ENCODE measurements at places on chromosomes 2 and 18.

- no peaks in the 10 kb centered on the region for H3K27me3 ChIP-seq
- no peaks in the 10 kb centered on the region for H3K36me3 ChIP-seq
- H3K27ac ChIP-seq, result no peak overlapping the region
- no peaks in the 10 kb centered on the region for H3K4me1 ChIP-seq
These were observed 3.1 kb downstream of the PROM2 start for GRCh38 chr2:95277246-95277906.

DNA sequence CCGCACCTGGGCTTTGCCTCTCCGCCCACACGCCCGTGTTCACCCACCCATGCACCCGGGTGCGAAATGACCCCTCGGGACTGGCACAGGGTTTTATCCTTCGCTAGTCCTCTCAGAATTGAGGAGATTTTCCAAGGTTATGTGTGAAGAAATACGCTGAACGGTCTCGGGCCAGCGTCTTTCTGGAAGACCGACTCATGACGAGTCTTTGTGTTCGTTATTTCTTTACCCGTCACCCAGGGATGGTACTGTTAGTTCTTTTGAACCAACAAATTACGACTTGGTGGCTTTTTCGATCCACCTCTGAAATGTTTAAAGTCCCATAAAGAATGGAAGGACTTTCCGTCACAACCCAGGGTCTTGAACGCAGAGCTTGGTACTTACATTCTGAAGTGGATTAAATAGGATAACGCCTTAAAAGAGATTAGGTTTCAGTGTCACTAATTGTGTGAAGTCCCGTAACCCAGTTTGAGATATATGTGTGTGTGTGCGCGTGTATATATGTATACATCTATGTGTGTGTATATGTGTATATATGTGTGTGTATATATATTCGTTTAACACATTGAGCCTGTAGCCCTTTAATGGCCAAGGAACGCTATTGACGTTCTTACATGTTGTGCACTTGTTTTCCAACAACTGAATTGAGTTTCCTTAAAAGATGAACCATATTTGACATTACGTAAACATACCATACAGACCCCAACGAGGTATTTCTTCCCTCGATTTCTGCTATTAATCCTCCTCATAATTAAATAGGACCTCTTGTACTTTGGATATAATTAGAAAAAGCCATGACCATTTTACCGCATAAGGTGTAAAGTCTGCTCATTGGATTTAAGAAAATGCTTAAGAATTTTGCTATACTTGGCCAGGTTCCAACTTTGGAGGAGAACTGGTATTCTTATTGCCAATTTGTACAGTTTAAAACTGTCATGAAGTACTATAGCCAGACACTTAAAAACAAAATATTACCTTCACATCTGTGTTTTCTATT, 889 bp downstream of the ZC3H15 start:
- H3K4me1 ChIP-seq, result peaks cover 56% of the 10 kb centered on the region
- H3K27ac ChIP-seq, result peak overlapping the region; percentile 56
- no peaks in the 10 kb centered on the region for H3K27me3 ChIP-seq

DNA sequence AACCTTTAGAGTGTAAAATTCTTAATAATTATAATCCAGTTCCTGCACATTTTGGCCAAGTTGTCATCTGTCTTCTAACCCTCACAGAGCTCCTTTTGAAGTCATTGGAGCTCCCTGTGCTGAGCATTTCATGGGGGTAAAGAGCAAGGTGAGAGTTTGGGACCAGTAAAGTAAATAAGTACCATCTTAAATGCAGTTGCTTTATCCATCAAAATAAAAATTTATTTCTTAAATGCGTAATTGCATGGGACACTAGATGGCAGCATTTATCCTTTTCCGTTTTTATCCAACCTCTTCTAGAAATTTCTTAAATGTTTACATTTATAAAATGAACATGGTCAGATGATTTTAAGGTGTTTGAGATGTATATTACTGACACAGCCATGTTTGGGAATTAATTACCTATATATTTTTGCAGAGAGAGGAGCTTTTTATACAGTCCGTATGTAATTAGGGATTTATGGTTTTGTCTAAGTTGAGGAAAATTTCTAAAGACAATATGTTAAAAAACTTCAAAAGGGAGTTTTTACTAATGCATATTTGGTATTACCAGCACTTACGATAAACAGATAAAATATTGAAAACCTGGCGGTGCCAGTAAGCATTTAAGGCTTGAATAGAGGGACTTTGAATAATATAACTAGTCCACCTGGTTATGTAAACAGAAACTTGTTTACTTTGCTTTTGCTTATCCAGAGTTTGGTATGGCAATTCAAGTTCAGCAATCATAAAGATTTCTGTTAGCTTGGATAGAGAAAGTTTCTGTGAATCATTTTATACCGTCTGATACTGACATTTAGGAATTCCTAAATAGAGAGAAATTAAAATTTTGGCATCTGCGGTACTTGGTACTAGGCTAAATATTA, 54.5 kb downstream of the ACSL3 start:
- H3K4me3 ChIP-seq, result no peak overlapping the region
- no peaks in the 10 kb centered on the region for H3K27me3 ChIP-seq
- peak overlapping the region; percentile 99 for H3K27ac ChIP-seq
- peaks cover 63% of the 10 kb centered on the region for H3K4me1 ChIP-seq

DNA sequence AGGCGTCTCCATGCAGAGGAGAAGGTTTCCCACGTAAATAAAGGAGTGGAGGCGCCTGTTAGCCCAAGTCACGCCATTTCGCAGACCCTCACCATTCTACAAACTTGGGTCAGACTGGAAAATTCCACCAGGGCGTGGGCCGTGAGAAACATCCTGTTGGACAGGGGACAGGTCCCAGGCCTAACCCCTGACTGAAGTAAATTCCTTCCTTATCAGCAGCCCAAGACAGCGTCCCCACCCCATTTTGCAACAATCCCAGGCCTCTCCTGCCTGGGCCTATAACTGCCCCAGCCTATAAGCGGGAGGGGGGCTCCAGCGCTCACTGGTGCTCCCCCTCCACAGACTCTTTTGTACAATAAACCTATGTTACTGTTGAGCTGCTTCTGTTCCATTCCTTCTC, 57.3 kb upstream of the CBLN2 start:
- no peak for DNase-seq
- H3K4me3 ChIP-seq, result no peak overlapping the region
- no peaks in the 10 kb centered on the region for H3K27me3 ChIP-seq
- H3K36me3 ChIP-seq, result no peaks in the 10 kb centered on the region
- H3K4me1 ChIP-seq, result no peaks in the 10 kb centered on the region

DNA sequence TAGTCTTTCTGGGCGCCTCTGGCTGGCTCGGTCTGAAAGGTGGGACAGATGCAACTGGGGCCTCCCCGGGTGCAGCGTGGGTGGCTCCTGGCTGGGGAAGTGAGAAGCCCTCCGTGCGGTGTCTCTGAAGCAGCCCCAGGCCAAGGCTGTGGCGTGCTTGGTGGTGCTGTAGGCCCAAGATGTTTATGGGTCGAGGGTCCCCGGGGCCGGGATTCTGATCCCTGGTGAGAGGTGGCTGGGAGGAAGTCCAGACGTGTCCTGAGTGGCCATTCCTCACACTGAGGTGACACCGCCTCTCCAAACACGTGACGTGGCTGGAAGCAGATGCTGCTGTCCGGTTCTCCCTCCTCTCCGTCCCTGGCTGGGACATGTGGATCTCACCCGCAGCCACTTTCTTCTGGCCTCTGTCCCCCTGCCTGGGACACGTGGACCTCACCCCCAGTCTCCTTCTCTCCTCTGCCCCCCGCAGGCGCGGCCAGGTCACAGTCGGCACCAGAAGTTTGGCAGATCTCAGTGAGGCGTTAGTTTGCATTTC, 12.6 kb downstream of the RTP5 start:
- H3K4me1 ChIP-seq, result peaks cover 28% of the 10 kb centered on the region
- peak overlapping the region; percentile 71 for H3K27ac ChIP-seq
- DNase-seq, result peak; percentile 86
- H3K36me3 ChIP-seq, result no peaks in the 10 kb centered on the region

GRCh38 chr18:22277758-22278157, 108.4 kb downstream of the GATA6 start:
- H3K27me3 ChIP-seq, result no peaks in the 10 kb centered on the region
- no peak overlapping the region for H3K4me3 ChIP-seq
- no peaks in the 10 kb centered on the region for H3K4me1 ChIP-seq
- H3K27ac ChIP-seq, result no peak overlapping the region
- no peak for DNase-seq
- no peaks in the 10 kb centered on the region for H3K36me3 ChIP-seq

DNA sequence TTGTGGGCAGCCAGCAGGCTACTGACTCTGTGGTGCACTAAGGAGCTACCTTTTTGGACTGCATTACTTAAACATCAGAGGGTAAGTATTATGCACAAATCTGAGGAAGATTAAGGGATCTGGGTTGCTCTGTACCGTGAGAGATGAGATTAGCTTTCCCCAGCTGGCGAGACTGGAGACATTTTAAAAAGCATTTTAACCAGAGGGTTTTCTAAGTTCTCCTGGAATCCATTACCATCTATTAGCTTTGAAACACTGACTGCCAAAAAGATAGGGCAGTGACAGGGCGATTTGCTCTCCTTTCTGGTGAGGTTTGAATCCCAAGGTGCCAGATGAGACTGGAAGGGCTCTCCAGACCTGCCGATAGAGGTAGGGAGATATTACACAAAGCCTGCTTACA, 63.2 kb downstream of the LYPD6 start:
- H3K4me1 ChIP-seq, result no peaks in the 10 kb centered on the region
- no peak overlapping the region for H3K4me3 ChIP-seq
- DNase-seq, result no peak
- no peaks in the 10 kb centered on the region for H3K27me3 ChIP-seq

All from Karpas-422 (cell line).